ENCODE measurements at places on chromosomes 6 and 20.

DNA sequence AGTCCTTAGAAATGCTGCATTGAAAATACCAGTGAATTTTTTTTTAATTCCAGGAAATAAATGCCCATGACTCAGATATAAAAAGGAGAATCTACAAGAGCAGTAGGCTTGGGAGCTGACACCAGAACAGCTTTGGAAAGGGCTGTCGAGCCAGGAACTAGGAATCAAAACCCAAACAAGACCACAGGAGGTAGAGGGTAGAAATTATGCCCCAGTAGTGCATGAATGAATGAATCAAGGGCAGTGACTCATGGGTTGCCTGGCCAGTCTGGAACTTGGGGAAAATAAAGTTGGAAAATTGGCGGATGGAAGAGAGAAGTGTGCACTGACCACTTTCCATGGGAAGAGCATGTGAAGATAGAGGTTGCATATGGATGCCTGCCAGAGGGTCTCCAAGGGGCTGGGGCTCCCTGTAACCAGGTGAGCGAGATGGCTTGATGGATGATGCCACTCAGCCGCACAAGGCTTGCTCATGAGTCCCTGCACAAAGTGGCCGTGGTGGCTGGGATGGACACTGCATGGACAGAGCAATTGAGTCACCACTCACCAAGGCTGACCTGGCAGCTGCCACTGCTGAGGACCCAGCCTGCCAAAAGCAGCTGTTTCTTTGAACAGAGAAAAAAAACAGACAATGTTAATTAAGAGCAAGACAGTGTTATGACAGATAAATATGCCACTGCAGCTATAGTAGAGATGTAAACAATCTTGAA, 15.2 kb upstream of the MCCD1 start:
- DNase-seq = no peak

DNA sequence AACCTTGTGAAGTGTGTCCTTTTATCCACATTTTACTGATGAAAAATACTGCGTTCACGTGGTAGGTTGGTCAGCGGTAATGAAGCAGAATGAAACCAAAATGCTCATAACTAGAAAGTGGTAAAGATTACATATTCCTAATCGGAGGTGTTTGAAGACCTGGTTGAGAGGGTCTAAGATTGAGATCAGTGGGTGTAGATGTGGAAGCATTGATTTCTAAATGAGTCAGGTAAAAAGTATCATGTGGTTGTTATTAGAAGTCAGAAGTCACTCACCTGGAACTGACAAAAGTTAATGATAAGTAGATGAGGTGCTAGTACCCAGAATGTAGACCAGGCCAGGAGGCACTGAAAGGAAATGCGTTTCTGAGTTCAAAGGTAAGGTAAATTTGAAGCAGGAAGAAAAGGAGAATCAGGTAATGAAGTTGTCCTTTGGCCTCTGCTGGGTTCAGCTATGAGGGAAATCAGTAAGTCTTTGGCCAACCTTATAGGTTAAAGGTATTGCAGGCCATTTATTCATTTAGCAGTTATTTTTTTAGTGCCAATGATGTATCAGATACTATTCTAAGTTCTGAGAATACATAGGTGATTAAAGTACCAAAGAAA, 31.2 kb downstream of the FAM83B start:
- DNase-seq = no peak

DNA sequence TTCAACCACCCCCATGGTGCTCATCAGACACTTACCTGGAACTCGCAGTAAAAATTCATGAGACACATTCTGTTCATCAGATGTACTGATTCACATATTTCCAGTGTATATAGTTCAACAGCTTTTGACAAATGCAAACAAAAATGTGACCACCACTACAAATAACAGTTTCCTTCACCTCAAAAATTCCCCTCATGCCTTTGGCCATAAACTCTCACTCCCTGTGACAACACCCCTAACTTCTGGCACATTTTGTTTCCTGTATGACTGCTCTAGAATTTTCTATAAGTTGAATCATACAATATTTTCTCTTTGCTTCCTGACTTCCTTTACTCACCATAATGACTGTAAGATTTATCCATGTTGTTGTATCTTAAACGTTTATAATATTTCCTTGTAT, 63.7 kb downstream of the C6orf118 start:
- DNase-seq = no peak

DNA sequence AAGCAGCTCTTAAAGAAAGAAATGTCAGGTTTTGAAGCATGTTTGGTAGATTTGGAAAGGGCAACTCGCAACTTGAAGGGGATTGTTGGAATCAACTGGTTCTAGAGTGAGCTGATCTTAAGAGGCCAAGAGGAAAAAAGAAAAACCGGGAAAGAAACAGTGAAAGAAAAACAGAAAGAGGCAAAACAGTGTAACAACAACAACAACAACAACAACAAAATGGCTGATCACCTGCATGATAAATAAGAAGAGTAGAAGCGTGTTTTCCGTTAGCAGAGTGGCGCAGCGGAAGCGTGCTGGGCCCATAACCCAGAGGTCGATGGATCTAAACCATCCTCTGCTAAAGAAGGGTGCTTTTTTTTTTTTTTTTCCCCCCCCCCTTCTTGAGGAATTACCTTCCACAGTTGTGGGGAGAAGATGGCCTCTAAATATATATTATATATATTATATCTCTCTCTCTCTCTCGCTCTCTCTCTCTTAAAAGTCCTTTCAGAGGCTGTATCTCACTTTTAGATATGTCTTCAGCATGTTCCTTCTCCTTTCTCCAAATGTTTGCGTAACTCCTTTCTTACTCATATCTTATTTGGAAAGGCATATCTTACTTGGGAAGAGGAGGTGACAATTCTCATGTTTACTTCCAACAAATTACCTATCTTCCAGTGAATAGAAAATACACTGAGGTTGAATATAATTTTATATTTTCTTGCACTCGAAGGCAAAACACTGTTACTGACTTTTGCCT, 134.4 kb downstream of the OR2B2 start:
- no peak for DNase-seq

GRCh38 chr20:62980970-62981369, 25.8 kb downstream of the BHLHE23 start:
- peak; percentile 31 for DNase-seq
